ENCODE measurements at places on chromosomes 11 and 22.

DNA sequence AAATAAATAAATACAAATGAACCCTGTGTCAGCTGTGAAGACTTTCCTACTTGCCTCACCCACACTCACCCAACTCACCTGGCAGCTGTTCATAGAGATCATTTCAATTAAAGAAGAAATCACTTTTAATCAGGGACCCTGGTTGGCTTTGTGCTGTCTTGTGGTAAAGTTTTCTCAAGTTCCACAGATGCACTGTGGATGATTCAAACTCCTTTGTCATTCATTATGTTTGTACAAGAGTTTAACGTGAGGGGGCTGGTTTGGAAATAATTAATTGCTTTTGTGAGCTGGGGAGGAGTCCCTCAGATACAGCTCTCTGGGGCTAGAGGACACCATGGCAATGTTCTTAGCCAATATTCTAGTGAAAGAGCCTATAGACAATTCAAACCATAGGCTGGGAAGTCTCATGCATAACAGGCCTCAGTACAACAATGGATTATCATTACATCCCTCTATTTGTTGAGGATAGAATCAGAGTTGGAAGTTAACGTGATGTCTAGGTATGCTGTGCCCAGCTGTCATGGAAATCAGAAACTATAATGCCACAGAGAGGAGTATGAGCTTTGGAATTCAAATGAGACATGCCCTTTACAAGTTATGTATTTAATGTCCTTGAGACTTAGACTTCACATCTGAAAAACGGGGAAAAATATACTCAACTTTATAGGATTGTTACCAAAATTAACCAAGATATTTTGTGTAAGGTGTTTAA is 698.5 kb downstream of the KCNA4 start:
- DNase-seq: no peak

- no peak for DNase-seq
Observed at GRCh38 chr11:24324211-24324610, 172.6 kb upstream of the LUZP2 start.

- peak; percentile 22 for DNase-seq
Observed at GRCh38 chr11:7688238-7688826, 15.0 kb upstream of the CYB5R2 start.

GRCh38 chr22:43886231-43886630 is 5.6 kb downstream of the PNPLA5 start:
- no peak for DNase-seq

DNA sequence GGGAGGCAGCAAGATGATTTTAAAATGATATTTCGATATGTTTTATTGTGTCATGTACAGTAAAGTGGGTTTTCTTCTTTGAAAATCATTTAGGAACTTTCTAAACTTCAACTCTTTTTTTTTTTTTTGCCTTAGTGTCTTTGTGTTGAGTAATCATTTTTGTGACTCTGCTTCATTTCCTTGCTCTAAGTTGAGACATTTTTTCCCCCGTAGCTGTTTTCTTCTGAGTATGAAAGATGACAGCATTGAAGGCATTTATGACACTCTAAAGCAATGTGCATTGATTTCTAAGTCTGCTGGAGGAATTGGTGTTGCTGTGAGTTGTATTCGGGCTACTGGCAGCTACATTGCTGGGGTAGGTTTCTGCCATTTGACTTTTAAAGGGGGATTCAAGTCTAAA is 23.5 kb downstream of the RRM1 start:
- DNase-seq: no peak

DNA sequence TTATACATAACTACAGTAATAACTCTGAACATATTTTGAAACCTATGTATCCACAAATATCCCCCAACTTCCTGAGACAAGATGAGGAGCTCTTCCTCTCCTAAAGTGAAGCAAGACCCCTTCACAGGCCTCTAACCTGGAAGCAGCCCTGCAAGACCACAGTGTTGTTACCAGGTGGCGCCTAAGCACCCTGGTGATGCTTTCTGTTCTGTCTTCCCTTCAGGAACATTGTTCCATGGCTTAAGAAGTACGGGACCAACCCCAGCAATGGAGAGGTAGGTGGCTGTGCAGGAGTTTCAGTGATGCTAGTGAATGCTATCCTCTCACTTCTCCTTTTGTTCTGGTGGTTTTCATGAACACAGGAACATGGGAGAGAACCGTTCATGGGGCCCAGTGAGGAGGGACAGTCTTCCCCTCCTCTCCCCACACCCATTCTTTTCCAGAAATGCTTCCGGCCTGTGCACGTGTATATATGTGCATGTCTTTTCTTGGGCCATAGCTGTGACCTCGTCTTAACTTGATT is 6.4 kb downstream of the PPIL2 start:
- DNase-seq: no peak

- peak; percentile 37 for DNase-seq
Observed at GRCh38 chr11:61890529-61891330, 615 bp downstream of the FADS3 start.

- DNase-seq: no peak
Observed at GRCh38 chr11:9664276-9665171, 647 bp downstream of the SWAP70 start.

GRCh38 chr11:1736447-1736992 is 13.9 kb downstream of the IFITM10 start:
- no peak for DNase-seq

DNA sequence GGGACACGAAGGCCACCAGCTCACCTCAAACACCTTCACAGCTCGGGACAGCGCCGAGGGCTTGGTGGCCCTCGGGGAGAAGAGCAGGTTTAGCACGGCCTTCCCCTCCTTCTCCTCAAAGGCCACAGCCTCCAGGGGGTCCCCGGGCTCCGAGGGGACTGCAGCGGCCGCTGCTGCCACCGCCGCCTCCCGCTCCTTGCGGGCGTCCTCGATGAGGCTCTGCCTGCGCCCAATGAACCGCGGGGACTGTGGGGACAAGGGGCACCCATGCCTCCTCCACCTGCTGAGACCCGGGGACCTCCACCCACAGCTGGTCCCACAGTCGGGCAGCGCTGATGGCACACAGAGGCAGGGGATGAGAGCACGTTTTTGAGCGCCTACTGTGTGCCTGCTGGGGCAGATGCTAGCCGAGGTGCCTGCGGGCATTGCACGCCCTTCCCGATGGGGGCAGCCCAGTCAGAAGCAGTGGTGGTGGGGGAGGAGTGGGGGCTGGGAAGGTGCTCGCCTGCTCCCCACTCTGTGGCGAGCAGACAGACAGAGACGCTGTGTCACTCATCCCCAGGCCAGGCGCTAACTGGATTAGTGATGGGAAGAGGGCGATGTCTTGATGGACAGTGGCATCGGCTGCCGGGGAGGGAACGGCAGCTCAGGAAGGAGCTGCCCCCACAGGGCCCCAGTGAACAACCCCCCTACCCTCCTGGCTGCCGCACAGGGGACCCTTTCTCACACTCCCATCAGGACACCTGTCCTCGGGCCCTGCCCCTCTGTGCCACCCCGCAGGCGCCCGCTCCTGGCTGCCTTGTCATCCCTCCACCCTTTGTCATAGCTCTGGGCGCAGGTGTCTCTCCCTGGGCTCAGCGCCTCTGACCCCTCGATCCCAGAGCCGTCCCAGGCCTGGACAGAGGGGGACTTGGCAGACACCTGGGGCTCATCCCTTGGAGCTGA is 1.7 kb downstream of the TH start:
- no peak for DNase-seq

GRCh38 chr22:28607795-28608194 is 71.8 kb downstream of the TTC28 start:
- no peak for DNase-seq

DNA sequence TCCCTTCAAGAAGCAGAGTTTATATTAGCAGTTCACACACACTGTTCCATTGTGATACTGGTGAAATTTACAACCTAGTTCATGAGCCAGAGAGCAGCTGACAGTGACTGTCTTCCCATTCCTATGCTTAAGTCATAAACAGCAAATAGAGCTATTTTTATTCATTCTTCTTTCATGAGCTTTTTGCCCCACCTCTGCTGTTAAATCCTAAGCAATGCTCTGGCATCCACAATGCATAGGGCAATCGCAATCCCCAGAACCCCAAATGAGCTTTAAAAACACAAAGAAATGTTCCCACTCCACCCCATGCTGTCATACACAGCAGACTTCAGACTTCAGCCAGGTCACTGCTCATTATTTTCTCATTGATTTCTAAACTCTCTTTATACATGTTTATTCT is 307.5 kb downstream of the ETS1 start:
- no peak for DNase-seq

DNA sequence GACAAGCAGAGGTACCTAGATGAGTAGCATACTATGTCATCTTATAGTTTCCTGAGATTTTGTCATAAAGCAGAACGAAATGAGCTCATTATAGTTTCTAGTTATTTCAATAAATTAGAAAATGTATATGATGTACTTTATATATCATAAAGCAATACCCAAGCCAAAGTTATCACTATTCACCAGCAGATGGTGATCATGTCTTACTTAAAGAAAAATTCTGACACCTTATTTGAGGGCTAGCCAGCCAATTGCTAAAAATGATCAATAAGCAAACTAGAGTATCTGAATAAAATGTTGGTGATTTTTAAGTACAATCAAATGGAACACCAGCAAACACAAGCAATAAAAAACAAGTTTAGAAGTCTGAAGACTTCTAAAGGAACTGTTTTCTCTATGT is 44.1 kb downstream of the RSF1 start:
- DNase-seq: peak; percentile 52

DNA sequence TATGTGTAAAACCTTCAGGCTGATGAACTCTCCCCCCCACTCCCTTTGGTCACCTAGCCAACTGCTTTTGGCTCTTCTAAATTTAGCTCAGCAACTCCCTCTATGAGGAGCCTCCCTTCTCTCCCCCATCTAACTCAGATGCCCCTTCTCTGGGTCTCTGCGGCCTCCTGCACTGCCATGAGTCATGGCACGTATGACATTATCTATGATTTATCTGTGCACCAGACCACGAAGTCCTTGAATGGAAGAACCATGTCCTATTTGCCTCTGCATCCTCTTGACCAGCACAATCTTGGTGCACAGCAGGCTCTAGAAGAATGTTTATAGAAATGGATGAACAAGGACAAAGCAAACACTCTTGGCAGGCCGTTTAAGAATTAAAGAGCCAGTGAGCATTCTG is 46.0 kb downstream of the RPL27A start:
- DNase-seq: no peak

DNA sequence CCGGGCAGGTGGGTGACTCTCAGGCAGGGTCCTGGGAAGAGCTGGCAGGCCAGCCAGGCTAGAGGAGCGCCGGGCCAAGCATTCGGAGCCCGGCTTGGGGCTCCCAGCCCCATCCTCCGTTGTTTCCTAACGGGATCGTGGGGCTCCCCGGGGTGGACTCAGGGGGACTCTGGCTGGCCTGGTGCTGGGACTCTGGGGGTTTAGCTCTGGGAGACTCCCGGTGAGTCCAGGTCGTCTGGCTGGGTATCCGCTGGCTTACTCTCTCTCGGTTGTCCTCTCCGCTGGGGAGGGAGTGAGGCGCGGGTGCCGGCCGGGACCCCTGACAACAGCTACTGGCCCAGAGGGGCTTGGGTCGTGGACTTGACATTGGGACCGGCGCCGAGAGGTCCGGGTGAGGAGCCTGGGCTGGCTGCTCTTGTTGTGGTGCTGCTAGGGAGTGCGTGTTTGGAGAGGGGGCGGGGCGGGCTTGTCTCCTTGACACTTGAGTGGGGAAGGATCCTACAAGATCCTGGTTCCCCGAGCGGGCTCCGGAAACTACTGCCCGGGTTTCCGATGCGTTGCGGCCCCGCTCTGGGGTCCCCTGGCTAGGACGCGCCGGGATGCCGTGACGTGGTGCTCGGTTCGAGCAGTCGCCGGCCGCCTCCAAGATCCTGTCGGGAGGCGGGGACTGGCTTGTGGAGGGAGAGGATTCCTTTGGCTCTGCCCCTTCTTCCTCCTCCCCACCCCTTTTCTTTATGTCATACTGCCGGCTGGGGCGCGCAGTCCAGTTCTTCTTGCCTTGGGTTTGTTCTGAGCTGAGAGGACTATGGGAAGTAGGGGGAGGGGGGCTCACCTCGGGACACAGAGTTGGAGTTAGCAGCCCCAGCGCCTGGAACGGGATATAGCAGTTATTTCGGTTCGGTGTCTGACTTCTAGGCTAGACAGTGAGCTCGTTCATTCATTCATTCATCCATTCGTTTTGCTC is 585 bp downstream of the EMSY start:
- peak; percentile 51 for DNase-seq
